ENCODE measurements at places on chromosomes 11 and 22.

DNA sequence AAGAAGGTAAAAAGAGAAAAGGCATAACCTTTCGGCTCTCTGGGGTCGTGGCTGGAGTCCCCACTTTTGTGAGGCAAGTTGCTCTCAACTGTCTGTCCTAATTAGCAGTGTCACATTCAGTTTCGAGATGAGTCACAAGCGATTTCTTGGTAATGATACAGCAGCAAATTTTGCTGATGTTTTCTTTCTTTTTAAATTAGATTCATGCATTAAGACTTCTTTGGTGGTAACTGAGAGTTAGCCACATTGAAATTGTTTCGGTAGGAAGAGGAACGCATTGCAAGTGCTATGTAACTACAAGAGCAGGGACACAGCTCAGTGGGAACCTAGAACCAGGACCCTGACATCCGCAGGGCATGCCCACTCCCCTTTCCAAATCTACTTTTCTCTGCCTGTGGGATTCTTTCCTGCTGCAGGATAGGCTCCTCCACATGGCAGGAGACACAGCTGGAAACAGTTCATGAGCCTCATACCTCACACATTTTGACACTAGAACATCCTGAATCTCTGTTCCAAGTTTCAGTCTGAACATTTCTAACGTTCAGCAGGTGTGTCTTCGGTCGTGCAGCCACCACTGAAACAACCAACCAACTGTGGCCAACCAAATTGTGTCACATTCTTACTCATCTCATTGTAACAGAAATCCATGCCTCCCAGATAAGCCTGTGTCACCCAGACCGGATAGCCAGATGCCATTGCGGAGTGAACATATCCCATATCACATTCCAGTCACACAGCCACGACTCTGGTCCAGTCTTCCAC is 987.6 kb downstream of the NTM start:
- no peaks in the 10 kb centered on the region for H3K36me3 ChIP-seq
- H3K4me1 ChIP-seq: no peaks in the 10 kb centered on the region
- no peak overlapping the region for H3K27ac ChIP-seq

GRCh38 chr22:46100401-46101105 is 49.8 kb upstream of the PPARA start:
- no peak for DNase-seq
- peaks cover 97% of the 10 kb centered on the region for H3K4me1 ChIP-seq
- H3K27me3 ChIP-seq: no peaks in the 10 kb centered on the region
- no peak overlapping the region for H3K4me3 ChIP-seq

- no peak for DNase-seq
- H3K4me1 ChIP-seq: peaks cover 9% of the 10 kb centered on the region
- H3K4me3 ChIP-seq: no peak overlapping the region
- no peak overlapping the region for H3K27ac ChIP-seq
- H3K27me3 ChIP-seq: no peaks in the 10 kb centered on the region
Measured at GRCh38 chr11:9753021-9753420, 89.1 kb downstream of the SWAP70 start.

- H3K27ac ChIP-seq: no peak overlapping the region
- H3K27me3 ChIP-seq: no peaks in the 10 kb centered on the region
- H3K4me3 ChIP-seq: no peak overlapping the region
- no peaks in the 10 kb centered on the region for H3K4me1 ChIP-seq
- H3K36me3 ChIP-seq: no peaks in the 10 kb centered on the region
Measured at GRCh38 chr22:49198705-49199084, 629.0 kb downstream of the BRD1 start.

DNA sequence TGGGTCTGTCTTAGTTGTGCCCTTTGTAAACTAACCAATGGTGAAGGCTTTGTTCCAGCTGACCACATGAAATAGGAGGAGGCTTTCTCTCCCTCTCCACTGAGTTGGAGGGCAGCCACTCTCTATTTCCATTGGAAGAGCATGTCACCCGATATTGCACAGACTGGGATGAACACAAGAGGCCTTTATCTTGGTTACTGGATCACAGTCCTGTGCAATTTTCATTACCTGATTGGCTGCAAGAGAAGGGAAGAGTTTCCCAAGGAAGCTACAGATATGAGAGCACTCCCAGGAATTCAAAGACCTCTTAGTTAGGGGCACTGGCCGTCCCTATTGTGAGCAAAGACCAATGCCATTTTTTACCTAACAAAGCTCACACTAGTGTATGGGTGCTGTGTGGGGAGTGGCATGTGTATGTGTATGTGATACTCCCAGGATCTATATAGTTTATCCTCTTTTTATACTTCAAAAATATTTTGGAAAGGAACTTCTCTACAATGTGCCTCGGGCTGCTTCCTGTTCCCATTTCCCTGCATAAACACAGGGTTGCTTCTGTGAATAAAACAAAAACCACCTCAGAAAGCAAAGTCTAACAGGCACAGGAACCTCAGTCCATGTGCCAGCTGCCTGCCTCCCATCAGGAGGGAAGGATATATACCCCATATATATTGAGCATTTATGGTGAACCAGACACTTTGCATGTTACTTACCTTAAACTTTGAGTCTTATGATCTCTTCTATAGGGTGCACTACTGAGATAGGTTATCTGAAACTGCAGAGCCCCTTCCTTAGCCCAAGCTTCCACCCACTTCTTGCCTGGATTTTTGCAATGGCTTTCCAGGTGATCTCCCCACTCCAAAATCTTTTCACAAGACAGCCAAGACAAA is 126.5 kb downstream of the RASSF10 start:
- no peak overlapping the region for H3K4me3 ChIP-seq
- H3K4me1 ChIP-seq: no peaks in the 10 kb centered on the region
- H3K27ac ChIP-seq: no peak overlapping the region
- no peaks in the 10 kb centered on the region for H3K27me3 ChIP-seq

DNA sequence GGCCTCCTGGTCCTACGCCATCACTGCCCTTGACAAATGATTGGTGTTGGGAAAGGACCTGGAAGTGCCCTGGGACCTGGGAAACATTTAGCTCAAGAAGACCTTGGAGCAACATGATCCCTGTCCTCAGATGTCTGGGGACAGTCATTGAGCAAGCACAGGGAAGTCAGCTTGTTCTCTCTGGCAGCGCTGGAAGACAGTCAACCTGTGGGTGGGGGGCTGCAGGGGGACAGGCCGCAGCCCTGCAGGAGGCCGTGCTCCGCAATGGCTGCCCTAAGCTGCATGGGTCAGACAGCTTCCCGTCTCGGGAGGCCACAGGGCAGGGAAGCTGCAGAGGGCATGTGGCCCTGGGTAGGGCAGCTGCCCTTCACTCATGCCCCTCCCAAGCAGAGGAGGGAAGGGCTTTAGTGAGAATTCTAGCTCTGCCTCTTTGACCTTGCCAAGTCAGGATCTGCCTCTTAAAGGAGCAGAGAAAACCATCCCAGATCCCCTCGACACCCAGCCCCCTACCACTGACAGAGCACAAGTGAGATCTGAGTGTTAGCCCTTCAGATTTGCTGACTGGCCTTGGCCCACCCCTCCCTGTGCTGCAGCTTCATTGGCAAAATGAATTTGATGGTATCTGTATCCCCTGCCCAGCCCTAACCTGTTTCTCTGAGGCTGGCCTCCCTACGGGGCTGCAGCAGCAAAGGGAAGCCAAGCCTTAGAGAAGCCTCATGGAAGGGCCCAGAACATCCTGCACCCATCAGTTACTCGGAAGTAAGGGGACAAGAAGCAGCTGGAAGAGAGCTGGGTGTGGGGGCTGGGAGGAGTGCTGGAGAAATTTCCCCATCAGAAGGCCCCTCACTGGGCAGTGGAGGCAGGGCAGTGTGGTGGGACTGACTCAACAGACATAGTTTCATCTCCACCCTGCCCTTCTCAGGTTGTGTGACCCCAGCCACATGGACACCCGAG is 6.2 kb upstream of the SREBF2 start:
- DNase-seq: peak; percentile 22
- peaks cover 23% of the 10 kb centered on the region for H3K4me1 ChIP-seq
- H3K27ac ChIP-seq: peak overlapping the region; percentile 55
- H3K4me3 ChIP-seq: no peak overlapping the region
- no peaks in the 10 kb centered on the region for H3K27me3 ChIP-seq
